NCI-H2107 (cell line): ENCODE measurements at places on chromosomes 5 and 9.
A peak's percentile ranks its signal among the peaks of the same experiment; 100 is the strongest.

- no peak for DNase-seq
Measured at GRCh38 chr9:25205285-25205684, 473.0 kb downstream of the TUSC1 start.

GRCh38 chr5:103258957-103259704 is 568 bp downstream of the MACIR start:
- DNase-seq: peak; percentile 16

DNA sequence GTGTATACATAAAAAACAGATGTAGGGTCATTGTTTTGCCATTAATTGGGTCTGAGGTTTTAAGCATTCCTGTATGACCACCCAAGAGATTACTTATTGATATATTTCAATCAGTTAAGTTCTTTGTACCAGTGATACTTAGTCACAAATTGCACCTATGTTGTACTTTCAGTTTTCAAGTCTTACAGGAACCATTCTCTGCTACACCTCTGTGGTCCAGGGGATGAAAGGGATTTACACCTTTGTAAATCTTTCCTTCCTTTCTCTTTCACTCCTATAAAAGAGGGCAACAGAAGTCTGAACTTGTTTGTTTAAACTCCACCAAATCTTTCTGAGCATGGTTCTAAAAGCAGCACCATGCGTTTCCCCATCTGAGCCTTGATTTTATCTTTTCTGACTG is 86.1 kb downstream of the DEPDC1B start:
- no peak for DNase-seq

GRCh38 chr5:143083006-143083405 is 312.8 kb downstream of the ARHGAP26 start:
- no peak for DNase-seq

DNA sequence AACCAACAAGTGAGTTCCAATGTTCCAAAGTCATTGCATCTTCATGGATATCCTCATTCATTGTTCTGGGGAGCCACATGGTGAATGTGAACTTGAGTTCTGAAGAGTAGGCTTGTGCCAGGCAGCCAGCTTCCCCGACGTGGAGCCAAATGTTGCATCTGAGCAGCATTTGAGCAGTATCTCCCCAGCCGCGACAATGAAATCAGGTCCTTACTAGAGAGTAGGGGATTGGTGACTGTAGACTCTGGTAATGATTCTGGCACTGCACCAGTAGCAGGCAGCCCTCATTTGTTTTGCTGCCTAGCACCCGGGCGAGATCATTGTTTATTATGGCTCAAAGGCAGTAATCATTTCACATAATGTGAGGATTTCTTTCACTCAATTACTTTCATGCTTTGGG is 451.4 kb upstream of the C9orf72 start:
- no peak for DNase-seq

- no peak for DNase-seq
Measured at GRCh38 chr5:120139039-120139438, 325.1 kb upstream of the PRR16 start.

- DNase-seq: no peak
Measured at GRCh38 chr5:175652741-175653663, 4.9 kb upstream of the HRH2 start.
